ENCODE measurements at places on chromosomes 1 and 21.

GRCh38 chr1:2583331-2583791, 3.2 kb upstream of the PRXL2B start:
- no peak for DNase-seq

DNA sequence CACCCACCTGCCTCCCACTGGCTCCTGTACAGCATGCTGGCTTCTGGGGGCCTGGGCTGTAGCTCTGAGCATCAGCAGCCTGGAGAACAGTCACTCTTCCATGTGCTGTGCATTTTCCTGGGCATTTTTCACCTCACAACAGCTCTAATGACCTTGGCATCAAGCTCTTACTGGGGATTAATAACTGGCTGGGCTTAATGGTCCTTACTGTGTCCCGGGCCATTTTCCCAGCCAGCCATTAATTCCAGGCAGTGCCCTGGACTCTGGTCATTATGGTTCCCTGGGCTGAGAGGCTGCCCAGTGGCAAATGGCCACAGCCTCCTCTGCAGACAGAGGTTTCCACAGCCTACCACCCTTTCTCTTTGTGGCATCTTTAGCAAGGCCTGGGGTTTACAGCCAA, 171.8 kb downstream of the ST6GALNAC5 start:
- DNase-seq = no peak

GRCh38 chr1:184569106-184569505, 182.3 kb downstream of the C1orf21 start:
- DNase-seq = no peak

- no peak for DNase-seq
These were observed 38.9 kb upstream of the TARDBP start for GRCh38 chr1:10973552-10973951.

DNA sequence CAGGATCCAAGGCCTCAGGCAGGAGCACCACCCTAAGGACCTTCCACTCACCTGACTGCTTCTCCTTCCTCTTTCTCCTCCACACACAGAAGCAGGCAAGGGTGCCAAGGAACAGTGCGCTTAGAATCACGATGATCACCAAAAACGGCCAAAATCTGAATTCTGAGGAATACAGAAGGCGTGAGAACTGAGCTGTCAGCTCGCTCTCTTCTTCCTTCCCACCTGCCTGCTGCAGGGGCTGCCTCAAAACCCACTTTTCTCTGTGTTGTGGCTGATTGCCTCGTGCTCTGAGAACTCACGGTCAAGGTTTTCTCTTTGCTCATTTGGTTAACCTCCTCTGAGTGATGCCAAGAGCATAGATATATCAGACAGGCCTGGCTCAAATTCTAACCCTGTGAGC, 23.8 kb downstream of the CD244 start:
- DNase-seq = peak; percentile 36

DNA sequence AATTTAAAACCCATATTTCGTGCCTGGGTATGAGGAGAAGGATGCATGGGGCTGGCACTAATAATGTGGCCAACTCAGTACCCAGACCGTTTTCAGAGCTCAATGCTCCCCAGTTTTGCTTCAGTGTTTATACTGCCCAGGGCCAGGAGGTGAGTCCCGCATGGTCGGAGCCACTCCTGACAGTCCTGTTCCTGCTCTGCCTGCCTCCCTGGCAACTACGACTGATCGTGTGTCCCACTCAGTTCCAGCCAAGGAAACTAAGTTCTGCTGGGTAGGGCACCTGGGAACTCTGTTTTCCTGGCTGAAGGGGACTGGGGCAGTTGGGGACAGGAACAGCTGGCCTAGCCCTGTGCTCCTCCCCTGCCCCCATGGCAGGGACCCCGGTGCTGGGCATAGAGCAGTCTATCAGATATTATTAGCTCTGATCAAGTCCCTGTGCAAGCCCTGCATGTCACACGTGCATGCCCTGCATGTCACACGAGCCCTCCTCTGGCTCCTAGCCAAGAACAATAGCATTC, 19.2 kb downstream of the S100A7 start:
- no peak for DNase-seq

DNA sequence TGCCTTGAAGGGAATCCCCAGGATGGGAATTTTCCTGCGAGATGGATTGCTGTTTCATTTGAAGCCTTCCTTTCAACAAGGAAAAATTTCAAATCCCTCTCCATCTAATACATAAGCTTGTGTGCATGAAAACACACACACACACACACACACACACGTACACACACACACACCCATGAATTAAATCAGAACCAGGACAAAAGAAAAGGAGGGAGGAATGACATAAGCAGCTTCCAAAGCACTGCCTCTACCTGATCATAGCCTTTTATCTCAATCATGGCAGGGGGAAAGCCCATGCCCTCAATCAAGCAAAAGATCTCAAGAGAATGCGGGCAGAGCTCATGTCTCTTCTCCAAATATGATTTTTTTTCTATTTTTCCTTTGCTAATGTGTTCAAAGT, 139.7 kb downstream of the SLC44A5 start:
- no peak for DNase-seq

- DNase-seq = peak; percentile 75
These were observed 79.0 kb downstream of the RAVER2 start for GRCh38 chr1:64823691-64824476.

DNA sequence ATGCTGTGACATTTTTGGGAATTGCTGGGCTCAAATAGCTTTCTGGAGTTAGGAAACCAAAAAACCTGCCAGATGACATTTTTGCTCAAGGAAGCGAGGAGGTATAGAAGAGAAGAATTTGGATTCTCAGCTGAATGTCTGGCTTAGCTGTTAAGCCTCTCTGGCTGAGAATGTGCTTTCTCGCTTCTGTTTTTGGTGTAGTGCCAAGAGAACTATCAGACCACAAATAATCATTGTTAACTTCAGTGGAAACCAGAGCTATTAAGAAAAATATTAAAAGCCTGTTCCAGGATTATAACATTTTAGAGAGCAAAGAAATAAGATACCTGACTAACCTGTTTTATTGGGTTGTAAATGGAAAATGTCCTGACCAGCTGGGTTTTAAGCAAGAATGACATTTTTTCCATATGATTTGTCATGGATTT, 39.5 kb upstream of the DIPK1A start:
- no peak for DNase-seq

DNA sequence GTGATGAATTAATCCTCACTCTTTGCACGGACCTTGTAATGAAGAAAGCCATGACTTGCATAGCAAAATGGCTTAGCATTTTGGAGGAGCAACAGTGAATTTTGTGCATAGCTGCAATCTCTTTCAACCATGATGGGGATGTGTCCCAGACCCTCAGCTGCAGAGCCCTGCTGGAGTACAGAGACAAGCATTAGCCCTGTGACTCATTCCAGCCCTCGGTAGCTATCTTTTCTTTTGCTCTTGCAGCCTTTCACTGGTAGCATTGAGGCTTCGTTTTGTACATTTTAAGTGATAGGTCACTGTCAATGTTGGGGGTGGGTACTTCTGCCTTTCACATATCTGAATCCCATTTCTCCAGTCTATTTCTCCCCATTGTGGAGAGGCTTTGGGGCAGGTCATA, 58.4 kb downstream of the SLC35F3 start:
- DNase-seq = no peak

- DNase-seq = no peak
These were observed 6.8 kb downstream of the CASQ2 start for GRCh38 chr1:115761601-115762302.

- DNase-seq = no peak
These were observed 23.2 kb upstream of the DENND1B start for GRCh38 chr1:197798492-197798891.

- no peak for DNase-seq
These were observed 52.5 kb downstream of the MDM4 start for GRCh38 chr1:204568576-204569315.

DNA sequence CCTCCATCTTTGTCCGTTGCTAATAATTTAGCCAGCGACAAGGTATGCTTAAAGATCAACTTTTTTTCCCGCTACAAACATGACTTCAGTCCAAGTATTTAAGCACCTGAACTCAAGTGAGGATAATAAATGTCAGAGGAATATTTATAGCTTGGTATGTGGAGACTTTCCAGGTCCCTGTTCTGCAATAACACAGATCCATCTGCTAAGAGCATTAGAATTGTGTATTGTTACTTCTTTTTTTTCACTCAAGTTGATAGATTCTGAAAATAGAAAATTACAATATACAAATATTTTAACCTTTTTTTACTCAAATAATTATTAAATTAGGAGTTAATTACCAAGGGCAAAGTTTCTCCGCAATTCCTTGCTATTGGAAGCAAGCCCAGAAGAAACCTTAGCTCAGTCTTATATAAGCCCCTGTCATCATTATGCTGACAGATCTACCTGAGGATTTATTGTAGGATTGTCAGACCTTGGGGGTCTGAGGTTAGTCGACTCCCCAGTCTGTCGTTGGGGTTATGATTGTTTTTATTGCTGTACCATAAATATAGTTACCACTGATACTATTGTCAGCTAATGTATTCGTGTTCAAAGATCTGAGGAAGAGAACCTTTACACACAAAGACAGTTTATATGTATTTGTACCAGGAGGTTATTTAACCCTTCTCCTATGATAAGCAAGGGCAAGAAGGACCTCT, 337.9 kb downstream of the TBX15 start:
- DNase-seq = no peak

- no peak for DNase-seq
These were observed 144.8 kb downstream of the ST6GALNAC3 start for GRCh38 chr1:76219366-76219818.

GRCh38 chr1:193685986-193686385, 499.6 kb upstream of the B3GALT2 start:
- no peak for DNase-seq

DNA sequence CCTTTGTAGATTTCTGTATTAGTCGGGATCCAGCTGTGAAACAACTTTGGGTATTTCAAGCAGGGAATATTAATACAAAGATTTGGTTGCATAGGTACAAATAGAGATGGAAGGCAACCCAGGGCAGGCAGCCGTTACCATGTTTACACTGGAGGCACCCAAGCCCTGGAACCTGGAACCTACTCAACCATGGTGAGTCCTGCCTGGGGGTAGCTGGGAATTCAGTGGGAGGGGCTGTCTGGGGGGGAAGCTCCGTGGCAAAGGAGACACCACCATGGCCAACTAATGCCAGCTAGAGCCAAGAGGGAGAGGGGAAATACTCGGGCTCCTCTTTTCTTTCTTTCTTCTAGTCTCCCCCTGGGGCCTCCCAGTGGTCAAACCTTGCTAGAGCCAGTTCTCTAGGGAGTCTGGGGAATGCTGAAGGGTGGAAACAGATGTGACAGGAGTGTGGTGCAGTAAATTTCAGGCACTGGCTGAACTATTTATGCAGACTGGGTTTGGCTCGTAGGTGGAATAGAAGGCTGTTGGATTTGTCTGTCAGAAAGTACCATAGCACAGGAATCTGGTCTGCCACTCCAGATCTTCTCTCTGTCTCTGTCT, 91.9 kb upstream of the CACNA1E start:
- DNase-seq = no peak

DNA sequence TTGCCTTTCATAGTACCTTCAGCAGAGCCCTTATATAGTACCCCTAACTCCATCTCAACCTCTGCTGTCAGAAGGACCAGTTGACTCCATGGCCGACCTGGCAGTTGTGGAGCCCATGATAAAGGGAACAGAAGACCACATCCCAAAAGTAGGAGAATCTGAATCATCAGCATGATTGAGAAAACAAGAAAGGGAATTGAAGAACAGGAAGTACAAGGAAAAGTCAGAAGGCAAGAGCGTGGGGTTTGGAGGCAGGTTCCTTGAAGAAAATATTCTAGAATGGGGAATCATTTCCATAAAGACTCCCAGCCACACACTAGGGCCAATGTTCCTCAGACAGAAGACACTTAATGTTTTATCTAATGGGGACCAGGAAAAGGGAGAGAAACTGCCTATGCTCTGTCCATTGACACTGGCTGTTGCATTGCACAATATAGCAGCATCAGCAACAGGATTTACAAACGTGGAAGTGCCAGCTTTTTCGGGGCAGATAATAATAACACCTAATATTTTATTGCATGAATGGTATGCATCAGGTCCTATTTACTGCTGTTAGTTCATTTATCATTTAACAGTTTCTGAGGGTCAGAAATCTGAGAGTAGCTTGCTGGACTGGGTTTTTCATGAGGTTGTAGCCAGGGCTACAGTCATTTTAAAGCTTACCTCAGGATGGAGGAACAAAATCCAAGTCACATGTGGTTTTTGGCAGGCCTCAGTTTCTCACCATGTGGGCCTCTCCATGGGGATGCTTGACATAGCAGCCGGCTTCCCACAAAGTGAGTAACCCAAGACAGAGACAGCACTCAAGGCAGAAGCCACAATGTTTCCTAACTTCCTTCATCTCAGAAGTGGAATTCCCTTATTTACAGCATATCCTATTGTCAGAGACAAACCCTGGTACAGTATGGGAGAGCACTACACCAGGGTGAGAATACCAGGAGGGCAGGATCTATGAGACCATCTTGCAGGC, 483.4 kb downstream of the PLPP3 start:
- no peak for DNase-seq

GRCh38 chr1:159406821-159407220, 25.2 kb upstream of the OR10J4 start:
- DNase-seq = no peak

DNA sequence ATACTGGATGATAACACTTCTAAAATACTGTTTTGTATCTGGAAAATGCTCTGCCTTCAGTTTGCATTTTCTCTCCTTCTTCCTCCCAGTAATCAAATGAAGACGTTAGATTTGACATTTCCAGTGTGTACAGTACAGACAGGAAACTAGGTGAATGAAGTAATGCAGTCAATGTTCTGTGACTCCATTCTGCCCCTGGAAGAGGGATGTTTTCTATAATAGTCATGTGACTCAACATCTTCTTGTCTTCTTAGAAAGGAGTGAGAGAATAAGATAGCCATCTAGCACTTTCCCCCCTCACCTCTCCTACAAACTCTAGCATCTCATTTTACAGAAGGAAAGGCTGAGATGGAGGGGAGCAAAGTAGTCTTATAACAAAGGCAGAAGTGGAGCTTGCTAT, 77.6 kb downstream of the DDR2 start:
- no peak for DNase-seq

- no peak for DNase-seq
These were observed 20.6 kb downstream of the PGLYRP3 start for GRCh38 chr1:153292185-153292584.

- peak; percentile 12 for DNase-seq
These were observed 590 bp downstream of the CNN3 start for GRCh38 chr1:94926126-94926914.

- no peak for DNase-seq
These were observed 522.6 kb upstream of the PLXNA2 start for GRCh38 chr1:208766832-208767231.

GRCh38 chr1:212667223-212668139, 32.2 kb downstream of the BATF3 start:
- DNase-seq = no peak

- no peak for DNase-seq
These were observed 994 bp downstream of the RO60 start for GRCh38 chr1:193060406-193060805.

DNA sequence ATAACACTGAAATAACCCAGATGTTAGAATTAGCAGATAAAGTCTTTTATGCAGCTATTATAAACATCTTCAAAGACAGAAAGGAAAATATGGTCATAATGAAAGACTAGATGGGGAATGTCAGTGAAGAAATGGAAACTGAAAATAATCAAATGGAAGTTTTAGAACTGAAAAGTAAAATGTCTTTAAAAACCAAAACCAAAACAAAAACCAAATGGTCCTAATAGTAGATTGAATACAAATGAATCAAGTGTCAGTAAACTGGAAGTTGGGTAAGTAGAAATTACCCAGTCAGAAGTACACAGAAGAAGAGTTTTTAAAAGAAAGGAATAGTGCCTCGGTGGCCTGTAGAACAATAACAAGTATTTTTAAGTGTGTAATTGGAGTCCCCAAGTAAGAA, 72.7 kb downstream of the SYCP1 start:
- DNase-seq = no peak

GRCh38 chr1:12447307-12447706, 170.7 kb downstream of the DHRS3 start:
- DNase-seq = no peak

GRCh38 chr1:20307026-20307425, 16.4 kb downstream of the VWA5B1 start:
- DNase-seq = no peak

Data from activated CD4-positive, alpha-beta T cell treated with anti-CD3 and anti-CD28 coated beads, Interleukin-2, amount 10 ng/mL, durations not matched to agents 7 days and 5 days (primary cell).